Omental fat pad (tissue), 4 donors: ENCODE measurements at places on chromosomes 12 and 14. TPM values are rescaled to one million over a fixed set of nuclear protein-coding genes. Genes with fewer than 3 reads are reported as not detected.

The LRP1-AS gene
- total RNA-seq: not detected

- DNase-seq: no peak
Observed at GRCh38 chr14:91352053-91352452, 65.6 kb downstream of the CCDC88C start.

The ARMH4 gene
- total RNA-seq: 4.6 TPM

DNA sequence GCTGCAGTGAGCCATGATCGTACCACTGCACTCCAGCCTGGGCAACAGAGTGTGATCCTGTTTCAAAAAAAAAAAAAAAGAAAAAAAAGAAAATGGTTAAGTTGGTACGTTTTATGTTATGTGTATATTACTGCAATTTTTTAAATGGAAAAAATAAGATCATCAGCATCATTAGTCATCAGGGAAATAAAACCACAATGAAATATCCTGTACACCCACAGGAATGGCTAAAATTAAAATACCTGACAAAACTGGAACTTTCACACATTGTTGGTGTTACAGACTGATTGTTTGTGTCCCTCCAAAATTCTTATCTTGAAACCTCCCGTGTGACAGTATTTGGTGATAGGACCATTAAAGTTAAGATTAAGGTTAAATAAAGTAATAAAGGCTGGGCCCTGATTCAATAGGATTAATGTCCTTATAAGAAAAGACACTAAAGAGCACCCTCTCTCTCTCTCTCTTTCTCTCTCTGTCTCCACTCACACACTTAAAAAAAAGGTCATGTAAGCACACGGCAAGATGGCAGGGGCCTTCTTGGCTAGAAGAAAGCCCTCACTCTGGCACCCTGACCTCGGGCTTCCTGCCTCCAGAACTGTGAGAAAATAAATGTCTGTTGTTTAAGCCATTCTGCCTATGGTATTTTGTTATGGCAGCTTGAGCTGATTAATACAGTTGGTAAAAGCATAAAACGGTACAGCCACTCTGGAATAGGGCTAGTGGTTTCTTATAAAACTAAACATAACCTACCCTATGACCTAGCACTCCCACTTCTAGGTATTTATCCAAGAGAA is 48.3 kb upstream of the ZFP36L1 start:
- DNase-seq: no peak

DNA sequence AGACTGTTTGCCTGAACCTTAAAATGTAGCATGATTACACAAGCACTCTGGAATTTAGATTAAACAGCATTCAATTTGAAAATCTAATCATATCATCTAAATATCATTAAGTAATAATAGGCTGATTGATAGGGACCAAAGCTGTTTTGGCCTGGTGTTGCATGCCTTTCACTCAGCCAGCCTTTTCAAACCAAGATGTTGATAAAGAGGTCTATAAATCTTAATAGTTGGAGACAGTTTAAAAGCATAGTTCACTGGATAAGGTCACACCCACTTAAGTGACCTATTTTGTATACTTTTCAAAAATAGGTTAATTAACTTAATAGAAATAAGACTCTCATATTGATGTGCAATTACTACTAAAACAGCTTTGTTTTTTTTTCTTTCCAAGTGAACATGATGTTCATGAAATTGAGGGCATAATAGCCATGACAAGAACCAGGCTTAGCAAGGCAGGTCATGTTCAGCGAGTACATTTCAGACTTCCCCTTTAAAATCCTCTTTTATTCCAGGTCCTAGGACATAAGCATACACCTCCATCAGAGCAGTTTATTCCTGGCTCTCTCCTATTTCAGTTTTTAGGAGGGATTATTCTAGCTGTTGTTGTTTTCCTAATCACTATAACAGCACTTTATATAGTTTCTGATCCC is 349.0 kb downstream of the RAD51B start:
- DNase-seq: no peak
